ENCODE measurements at places on chromosomes 4 and X.

DNA sequence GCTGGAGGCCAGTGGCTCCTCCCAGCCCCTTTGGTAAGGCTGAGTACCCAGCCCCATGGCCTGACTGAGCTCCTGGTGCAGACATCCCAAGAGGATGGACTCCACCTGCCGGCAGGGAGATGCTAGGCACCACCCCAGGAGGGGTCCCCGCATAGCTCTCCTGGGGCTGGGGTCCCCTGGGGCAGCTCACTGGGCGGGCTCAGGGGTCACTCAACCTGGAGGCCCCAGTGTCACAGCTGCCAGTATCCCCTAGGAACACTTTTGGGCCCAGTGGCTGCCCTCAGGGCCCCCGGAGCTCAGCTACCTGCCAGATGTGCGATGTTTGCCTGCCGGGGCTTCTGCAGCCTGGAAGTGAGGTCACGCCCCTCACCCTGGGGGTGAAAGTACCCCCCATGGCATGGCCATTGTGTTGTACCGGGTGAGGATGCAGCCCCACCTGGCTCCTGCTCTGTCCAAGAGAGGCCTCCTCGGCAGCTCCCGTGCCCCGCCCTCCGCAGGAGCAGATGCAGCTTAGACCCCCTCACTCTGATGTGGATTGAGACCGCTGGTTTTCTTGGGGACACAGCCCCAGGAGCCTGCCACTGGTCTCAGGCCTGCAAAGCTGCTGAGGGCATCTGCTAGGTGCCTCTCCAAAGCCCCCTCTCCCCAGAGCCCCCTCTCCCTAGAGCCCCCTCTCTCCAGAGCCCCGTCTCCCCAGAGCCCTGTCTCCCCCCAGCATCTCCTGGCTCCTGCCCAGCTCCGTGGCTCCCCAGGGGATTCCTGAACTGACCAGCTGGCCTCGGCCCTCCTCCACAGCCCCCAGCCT is 6.7 kb upstream of the HGFAC start:
- DNase-seq: no peak

- DNase-seq: no peak
Observed at GRCh38 chr4:178306565-178306964, 864.3 kb upstream of the AGA start.

DNA sequence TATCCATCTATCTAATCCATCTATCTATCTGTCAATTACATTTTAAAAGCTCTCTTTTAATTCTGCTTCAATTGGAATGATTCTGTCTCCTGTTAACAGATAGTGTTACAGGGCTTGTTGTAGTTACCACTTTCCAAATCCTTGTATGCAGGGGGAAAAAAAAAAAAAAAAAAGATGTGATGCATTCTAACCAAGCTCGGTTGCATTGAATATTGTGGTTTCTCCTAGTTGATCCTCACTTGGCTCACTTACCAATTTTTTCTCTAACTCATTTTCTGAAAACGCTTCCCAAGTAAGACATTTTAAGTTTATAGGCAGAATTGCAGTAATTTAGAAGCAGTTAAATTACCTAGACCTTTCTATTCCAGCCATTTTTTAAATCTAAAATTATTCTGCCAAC is 327.9 kb upstream of the PITX2 start:
- DNase-seq: no peak

- no peak for DNase-seq
Observed at GRCh38 chr4:14743172-14743571, 259.1 kb upstream of the CPEB2 start.

DNA sequence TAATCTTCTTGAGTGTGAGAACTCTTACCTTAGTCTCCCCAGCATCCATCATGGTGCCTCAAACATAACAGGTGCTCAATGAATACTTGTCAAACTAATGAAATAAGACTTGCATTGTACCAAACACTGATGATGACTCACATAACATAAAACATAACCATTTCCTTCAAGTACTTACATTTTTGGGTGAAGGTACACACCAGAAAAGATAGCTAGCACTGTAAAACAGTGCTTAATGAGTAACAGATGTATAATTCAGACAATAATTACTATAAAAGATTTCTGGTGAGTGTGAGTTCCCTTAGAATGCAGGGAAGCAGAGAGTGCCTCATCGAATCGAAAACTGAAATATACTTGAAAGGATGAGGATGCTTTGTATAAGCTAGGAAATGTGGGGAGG is 70.1 kb upstream of the HCCS start:
- DNase-seq: no peak

DNA sequence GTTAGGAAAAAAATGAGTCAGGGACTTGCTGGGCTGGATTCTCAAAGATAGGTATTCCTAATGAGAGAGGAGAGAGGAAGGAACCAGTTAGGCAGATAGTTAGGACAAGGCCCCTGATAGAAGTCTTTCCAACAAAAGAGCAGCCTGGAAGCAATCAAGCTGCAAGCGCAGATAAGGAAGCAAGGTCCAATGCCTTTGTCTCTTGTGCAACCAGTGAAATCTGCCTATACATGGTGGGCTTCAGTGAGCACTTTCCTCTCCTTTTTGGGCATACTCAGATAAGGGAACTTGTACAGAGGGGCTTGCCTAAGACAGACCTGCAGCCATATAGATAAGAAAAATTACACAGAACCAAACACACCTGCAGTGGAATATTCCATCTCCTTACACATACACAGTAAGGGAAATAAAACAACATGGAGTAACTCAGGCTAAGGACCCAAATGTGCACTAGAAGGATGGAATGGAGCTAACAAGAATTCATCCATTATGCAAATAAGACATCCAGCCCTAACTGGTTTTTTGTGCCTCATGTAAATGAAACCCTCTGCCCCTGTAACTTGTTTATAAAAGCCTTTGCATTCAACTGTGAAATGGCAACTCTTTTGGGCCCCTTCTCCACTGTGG is 68.8 kb downstream of the PCDH18 start:
- DNase-seq: no peak

Data from stimulated activated CD4-positive, alpha-beta T cell treated with anti-CD3 and anti-CD28 coated beads, TNF-alpha, amount 100 ng/mL, for 4 hours (primary cell).